NCI-H1417 treated with DMSO at 0.1 percent for 48 hours (cell line): ENCODE measurements at places on chromosomes 3 and 15.
A peak's percentile ranks its signal among the peaks of the same experiment; 100 is the strongest.

DNA sequence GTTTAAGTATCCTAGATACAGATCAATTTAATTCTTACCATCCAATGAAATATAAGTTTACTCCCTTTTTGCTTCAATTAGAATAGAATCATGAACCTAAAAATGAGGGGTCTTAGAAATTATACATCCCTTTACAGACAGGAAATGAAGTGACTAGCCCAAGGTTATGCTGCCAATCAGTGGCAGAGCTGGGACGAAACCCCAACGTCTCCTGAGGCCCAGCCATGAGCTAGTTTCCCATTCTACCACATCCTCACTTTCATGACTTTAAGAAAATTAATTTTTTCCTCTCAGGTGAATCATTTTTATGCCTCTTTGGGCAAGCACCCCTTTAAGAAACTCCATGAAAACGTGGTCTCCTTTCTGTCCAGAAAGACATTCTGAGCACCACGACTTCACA, 11.2 kb downstream of the LRIG1 start:
- no peak for DNase-seq

DNA sequence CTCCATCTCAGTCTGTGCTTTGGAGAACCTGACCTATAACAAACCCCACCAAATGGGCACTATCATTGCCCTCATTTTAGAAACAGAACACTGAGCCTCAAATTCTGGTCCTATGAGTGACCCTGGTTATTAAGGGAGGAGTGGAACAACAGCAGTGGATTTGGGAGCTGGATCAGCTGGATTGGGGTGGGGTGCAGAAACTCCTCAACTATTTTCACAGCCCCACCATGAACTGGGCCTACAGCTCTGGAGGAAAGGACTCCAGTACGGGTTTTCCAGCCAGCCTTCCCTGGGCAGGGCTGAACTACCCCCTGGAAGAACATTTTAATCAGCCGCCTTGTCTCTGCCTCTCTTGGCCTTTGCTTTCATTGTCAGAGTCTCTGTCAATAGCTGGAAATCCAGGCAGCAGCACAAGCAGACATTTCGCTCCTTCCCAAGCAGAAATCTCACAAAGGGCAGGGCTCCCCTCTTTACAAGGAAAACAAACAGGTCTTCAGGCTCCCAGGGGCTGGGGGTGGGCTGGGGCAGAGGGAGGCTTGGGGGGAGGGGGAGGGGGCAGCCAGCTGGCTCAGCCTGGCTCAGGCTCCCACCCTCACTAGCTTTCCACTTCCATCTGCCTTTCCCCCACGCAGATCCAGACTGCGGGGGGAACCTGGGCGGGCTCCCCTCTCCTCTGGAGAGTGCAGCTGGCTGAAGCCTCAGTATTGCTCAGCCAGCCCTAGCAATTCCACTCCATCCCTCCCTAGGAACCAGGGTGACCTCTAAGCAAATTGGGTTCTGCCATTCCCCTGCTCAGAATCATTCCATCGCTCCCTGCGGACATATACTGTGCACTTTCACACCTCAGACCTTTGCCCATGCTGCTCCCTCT, 13.7 kb upstream of the TLE3 start:
- DNase-seq = peak; percentile 90

DNA sequence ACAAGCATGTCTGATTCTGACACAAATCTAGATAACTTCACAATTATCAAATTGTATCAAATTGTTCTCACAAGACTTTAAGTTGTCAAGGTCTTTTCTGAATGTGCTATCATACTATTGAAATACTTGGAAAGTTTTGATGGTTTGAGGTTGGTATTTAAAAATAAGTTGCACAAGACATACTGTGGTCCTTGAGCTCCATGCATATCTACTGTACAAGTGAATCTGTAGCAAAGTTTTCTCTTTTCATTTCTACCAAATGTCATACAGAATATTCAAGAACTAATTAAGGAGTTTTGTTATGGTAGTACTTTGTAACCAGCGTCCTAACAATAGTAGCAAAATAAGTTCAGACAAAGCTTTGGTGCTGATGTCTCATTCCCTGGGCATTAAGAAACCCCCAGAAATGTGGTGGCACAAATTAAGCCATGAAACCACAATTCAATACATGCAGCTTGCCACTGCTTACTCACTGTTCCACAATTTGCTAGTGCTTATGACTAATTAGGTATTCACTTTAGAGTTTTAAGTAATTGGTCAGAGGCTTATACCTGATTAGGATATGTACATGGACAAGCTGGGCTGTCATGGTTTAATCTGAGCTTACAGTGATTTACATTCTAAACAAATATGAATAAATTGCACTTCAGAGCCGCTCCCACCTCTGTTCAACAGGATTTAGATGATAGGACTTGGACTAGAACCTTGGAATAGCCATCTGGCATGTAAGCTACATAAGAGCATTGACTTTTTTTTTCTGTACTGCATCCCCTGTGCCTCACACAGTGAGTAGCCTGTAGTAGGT, 8.8 kb downstream of the TBC1D23 start:
- DNase-seq = no peak

- no peak for DNase-seq
Observed at GRCh38 chr3:9746330-9746729, 3.4 kb upstream of the OGG1 start.

DNA sequence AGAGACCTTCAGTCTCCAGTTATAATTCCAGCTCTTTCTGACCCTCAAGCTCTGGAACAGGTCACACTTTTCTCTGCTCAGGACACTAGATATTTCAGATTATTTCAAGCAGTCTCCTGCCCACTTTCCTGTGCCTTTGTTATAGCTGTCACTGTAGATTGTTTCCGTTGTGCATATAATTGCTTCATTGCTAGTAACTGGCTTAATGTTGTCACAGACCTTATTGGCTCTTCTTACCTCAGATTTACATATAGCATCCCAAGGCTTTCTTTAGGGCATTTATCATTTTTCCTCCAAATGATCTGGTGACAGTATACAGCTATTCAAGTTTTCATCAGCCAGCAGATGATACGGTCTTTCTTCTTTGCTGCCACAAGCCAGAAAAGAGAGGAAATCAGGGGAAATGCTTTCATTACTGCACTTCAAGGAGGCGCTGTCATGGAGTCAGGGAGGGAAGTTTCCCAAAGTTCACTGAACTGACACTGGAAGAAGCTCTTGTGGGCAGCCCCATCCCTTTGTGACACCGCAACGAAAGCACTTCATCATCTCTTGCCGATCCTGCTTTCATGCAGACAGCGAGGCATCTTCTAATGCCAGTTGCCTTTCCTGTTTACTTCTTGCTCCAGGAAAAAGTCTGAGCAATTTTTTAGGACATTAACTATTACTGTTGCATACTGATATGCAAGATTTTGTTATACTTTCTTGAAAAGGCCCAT, 181.9 kb downstream of the CDIN1 start:
- no peak for DNase-seq

GRCh38 chr3:174397848-174398247, 461.3 kb upstream of the NAALADL2 start:
- DNase-seq = no peak

GRCh38 chr3:129352045-129352444, 73.4 kb downstream of the HMCES start:
- no peak for DNase-seq
